ENCODE measurements at places on chromosomes 7 and 10.

DNA sequence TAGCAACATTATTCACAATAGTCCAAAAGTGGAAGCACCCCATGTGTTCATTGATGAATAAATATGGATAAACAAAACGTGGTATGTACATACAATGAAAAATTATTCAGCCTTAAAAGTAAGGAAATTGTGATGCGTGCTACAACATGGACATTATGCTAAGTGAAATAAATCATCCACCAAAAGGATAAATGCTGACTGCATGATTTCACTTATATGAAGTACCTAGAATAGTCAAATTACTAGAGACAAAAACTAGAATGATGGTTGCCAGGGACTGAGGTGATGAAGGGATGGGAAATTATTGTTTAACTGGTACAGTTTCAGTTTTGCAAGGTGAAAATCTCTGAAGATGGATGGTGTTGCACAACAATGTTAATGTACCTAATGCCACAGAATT lies 56.6 kb downstream of the THSD7A start:
- no peak for DNase-seq

DNA sequence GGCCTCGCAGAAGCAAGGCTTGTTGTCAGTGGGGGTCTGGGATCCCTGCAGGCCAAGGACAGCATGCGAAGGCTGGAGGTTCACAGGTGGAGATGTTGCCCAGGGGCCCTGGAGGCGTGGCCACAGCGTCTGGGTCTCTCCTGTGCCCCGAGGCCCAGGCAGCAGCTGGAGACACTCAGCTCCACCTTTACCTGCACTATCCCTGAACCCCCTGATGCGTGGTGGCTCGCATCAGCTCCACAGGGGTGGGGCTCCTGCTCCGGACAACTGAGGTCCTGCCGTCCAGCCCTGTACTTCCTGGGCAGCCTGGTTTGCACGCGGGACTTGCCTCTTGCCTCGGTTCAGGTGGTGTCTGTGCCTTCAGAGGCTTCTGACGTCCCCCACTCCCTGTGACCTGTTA lies 54.6 kb upstream of the ZNF32 start:
- no peak for DNase-seq

- DNase-seq = no peak
These were observed 64.9 kb downstream of the IKZF1 start for GRCh38 chr7:50369143-50370026.

DNA sequence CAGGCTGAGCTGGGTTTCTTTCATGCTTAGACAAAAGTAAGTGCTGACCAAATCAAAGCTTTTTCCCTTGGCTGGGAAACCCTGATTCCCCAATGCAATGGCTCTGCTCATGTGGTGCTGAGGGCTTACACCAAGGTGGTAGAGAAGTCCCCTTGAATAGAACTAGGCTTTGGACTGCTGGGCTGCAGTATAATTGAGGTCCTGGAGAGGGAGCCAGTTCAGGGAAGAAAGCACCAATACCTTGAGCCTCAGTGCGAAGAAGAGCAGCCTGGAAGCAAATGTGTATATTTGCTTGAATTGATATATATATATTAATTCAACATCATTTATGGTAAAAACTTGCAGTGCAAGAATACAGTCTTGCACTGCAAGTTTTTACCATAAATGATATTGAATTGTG lies 391.1 kb downstream of the RPS24 start:
- DNase-seq = no peak

- DNase-seq = no peak
These were observed 182.2 kb downstream of the HTR7 start for GRCh38 chr10:90675621-90676020.

DNA sequence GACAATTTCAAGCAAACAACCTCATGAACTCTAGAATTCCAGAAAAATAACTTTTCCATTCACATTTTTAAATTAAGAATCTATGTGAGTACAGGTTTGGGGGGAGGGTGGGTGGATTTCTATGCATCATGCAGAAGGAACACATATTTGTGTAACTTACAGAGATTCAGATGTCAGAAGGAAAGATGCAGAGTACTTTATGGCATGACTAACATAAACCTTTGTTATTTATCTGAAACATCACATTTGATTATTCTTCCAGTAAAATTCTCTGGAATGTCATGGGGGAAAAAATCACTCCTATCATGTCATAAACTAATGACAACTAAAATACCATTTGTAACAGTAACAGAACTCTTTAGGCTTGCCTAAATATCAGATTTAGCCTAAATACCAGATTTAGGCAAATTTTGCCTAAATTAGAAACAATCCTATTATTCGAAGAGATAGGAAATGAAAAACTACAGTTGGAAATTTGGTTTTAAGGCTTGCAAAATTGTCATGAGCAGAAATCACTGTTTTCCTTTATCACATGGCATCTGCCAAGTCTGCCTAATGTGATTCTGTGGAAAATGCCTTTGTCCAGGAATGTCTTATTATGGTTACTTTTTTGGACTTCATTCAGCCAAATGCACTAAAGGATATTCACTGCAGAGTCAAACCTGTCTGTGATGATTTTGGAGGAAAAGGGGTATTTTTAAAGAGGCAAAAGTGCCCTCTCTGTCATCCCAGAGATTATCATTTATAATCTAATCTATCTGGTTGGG lies 527.7 kb upstream of the CELF2 start:
- DNase-seq = no peak

- DNase-seq = no peak
These were observed 243.6 kb downstream of the CAMK1D start for GRCh38 chr10:12592967-12593366.

GRCh38 chr7:45085619-45086200 lies 3.1 kb downstream of the NACAD start:
- DNase-seq = no peak

DNA sequence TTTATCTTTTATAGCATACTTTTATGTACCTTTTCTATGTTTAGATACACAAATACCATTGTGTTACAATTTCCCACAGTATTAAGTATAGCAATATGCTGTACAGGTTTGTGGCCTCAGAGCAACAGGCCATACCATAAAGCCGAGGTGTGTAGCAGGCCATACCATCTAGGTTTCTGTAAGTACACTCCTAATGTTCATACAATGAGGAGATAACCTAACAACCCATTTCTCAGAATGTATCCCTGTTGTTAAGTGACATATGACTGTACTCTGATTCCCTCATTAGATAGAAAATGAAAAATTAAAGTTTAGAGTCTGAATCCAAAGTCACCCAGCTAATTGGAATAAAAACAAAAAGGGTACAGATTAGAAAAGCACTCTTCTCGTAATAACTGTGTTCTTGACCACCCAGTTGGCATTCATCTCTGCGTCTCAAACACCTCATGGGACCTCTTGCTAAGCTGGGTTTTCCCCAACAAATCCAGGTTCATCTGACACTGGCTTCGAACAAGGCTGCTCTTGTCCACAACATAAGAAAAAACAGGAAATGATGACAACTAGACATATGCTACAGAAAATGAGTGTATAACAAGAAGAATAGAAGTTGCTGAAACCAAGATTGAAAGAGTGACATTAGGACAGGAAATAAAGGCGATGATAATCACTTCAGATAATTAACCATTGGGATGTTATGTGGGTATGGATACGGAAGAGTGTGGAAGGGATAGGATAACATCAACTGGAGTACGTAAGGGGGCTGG lies 1.4 kb downstream of the NDUFB8 start:
- no peak for DNase-seq
